ENCODE measurements at places on chromosomes 16 and 17.
A peak's percentile ranks its signal among the peaks of the same experiment; 100 is the strongest.

DNA sequence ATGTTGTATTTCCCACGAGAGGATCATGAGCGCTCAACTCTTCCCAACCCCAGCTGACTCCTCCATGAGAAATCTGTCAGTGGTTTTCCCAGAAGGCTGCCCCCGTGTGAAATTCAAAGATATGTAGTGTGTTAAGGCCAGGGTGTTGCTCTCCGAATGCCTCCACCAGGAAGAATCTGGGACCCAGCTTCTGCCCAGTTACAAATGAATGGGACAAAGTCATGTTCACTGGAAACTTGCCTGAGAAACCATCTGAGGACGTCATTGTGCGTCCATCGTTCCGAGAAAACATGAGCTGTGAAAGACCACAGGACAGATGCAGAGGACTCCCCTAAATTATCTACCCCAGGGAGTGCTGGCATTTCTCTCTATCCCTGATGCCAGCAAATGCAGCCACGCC lies 86.0 kb downstream of the AIPL1 start:
- DNase-seq: no peak

- DNase-seq: no peak
Observed at GRCh38 chr17:29004081-29004692, 1.6 kb downstream of the SEZ6 start.

- DNase-seq: no peak
Observed at GRCh38 chr17:6170349-6170748, 100.2 kb downstream of the WSCD1 start.

GRCh38 chr16:82033006-82033405 lies 2.0 kb upstream of the HSD17B2 start:
- no peak for DNase-seq

DNA sequence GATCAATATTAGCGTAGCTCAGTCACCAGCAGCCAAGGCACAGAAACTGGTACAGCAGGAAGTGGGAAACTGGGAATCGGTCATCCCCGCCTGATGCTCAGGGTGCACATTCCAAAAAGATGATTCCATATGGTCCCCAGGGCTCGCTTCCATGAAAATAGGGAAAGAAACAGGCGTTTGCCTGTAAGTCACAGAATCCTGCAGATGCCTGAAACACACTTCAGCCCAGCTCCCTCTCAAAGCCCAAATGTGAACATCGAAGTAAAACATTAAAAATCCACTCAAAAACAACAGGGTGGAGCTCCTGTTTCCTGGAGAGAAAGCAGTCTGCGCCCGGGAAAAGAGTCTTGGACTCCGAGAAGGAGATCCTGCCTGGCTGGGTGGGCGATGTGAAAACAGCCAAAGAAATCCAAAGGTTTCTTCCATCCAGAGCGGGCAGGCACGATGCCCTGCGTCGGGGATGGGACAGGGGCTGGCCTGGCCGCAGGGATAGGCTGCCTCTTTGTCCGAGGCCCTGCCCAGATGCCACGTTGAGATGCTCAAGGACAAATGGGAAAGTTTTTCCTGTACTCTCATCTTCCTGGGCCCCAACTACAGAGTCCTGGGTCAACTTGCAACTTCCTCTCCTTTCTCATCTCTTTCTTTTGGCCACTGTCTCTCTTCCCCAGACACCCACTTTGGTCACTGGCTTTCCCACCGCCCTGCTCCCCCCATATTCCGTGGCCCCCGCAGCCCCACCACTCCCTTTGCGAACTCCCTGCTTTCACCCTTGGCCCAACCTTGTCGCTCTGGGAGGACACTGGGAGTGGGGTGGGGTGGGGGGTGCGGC lies 743 bp downstream of the WIPI1 start:
- DNase-seq: no peak

DNA sequence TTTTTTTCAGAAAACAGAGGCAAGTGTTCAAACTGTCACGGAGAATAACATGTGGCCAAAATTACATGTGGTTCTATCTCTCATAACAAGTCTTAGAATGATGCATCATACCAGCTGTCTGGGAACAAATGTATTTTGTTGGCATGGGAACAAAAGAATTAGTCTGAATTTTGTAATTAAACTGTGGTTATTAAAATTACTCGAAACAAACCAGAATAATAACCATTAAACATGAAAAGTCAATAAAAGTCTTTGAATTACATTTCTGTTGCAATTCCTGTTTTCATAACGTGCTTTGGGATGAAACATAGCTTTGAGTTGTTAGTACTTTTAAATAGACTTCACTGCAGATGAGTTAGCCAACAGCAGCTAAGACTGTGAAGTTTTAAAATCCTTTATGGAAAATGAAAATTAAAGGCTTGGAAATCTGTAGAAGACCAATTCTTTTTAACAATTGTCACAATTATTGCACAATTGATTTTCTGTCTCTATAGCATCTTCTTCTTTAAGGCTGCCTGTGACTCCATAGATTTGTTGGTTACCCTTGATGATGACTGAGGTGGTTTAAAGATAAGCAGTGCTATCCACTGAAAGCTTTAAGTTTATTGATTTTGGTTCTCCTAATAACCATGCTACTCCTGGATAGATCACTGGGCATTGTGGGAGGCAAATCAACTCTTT lies 117.9 kb upstream of the AXIN2 start:
- DNase-seq: no peak

DNA sequence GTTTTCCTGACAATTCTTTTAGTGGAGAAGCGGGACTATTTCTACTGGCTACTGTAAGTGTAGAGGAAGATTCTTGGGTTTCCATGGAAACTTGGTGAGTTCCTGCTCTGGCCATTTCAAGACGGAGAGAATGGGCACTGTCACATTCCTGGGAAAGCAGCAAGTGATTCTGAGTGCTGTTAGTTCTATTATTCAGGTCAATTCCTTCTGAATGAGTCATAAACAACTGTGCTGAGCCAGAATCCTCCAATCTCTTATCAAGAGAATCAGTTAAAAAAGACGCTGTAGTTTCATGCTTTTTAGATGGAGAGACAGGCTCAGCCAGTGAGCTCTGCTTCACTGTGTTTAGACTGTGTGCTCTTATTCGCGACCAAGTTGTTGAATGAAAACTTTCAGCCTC lies 19.6 kb downstream of the AKAP10 start:
- DNase-seq: no peak

GRCh38 chr16:27890006-27890405 lies 173.5 kb downstream of the GSG1L start:
- DNase-seq: no peak

DNA sequence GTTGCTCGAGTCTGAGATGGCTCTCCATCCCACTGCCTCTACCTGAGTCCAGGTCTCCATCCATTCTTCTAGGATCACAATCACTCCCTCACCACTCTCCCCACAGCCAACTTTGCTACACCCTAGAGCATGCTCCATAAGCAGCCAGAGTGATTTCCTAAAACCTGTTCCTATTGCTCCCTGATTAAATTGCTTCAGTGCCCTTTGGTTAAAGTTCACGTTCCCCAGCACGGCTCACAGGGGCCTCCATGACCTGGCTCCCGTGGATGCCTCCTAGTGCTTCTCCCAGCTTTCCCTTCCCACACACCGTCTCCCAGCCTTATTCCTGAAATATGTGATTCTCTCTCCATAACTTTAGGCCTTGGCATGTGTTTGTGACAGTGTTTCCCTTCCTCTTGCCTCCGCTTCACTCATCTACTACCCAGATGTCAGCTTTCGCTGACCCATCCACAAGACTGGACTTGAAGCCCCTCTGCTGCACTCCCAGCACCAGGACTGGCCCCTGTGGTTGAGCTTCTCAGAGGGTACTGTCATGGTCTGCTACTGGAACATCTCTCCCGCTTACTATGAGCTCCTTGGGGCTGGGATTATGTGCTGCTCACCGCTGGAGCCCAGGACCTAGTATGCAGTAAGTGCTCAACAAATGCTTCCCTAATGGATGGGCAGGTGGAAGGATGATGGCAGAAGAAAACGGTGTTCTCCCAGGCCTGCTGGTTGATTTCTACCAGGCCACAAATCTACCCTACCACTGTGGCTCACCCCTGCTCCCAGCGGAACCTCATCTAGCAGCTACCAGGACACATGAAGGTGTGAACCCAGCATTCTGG lies 17.9 kb downstream of the MYO18A start:
- DNase-seq: no peak

- no peak for DNase-seq
Observed at GRCh38 chr17:7632492-7632894, 2.6 kb downstream of the SHBG start.

GRCh38 chr17:80826346-80826954 lies 165.2 kb upstream of the CHMP6 start:
- DNase-seq: no peak

DNA sequence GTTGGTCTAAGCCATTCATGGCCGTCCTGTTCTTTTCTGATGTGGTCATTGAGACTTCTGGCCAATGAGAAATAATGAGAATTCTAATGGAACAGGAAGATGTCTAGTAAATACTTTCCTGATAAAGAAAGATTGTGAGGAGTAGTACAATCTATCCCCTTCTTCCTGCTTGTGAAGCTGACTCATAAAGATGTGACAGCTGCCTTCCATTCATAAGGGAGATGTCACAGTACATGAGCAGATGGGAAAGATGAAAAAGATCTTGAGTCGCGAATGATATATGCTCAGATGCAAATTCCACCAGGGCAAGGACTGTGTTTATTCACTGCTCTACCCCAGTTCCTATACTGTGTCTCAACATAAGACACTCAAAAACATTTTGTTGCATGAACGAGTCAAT lies 111.7 kb upstream of the FOXF1 start:
- no peak for DNase-seq

DNA sequence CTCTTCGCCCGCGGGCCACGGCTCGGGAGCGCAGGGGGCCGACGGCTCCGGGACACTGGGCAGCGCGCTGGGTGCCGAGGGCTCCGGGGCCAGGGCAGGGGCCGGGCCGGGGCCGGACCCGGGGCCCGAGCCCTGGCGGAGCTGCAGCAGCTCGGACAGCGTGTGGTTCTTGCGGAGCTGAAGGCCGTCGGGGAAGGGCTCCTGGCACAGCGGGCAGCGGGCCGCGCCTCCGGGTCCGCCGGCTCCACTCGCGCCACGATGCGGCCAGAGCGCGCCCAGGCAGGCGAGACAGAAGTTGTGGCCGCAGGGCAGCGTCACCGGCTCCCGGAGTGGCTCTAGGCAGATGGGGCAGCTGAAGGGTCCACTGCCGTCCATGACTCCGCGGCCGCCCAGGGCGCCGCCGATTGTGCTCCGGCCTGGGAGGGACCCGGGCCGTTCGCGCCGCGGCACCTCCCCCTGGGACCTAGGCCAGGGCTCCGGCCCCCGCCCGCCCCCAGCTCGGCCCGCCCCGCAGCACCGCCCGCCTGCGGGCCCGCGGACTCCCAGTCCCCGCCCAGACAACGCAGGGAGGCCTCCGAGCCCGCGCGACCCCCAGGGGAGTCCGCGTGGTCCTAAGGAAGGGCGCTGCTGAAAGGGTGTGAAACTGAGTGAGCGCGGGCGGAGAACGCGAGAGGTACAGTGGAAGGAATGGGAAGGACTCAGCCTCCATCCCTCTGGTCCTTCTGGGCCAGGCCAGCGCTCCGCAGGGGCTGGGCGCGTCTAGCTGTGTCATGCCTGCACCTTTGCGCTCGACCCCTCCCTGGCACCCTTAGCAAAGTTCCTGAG lies at the start of gene TRIM47:
TSS of gene TRIM47 (minus strand) at position 408 of the 825 bp plus-strand sequence. CDS start at position 375, 33 bp downstream.
- no peak for DNase-seq

DNA sequence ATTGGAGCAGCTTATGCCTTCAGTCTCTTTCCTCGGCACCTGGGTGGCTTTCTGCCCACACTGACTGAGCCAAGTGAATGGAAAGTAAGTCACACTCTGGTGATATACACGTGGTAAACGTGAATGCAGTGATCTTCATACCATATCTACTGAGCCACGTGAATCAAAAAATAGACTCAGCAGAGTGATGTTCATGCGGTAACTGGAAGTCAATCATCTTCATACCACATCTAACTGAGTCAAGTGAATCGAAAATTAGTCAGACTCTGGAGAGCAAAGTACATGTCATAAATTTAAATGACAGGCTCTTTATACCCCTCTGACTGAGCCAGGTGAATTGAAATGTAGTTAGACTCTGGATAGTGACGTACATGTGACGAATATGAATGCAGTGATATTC lies 47.1 kb upstream of the ARL4D start:
- no peak for DNase-seq

- no peak for DNase-seq
Observed at GRCh38 chr16:4862639-4863038, 15.4 kb downstream of the UBN1 start.

GRCh38 chr16:74279266-74279665 lies 17.3 kb upstream of the PSMD7 start:
- DNase-seq: no peak

- DNase-seq: peak; percentile 63
Observed at GRCh38 chr17:58504826-58505351, 9.5 kb downstream of the MTMR4 start.

GRCh38 chr17:46841561-46842379 lies 9.6 kb upstream of the WNT9B start:
- DNase-seq: no peak

- DNase-seq: peak; percentile 100
Observed at GRCh38 chr16:28950648-28951409, at the start of gene NFATC2IP. NFATC2IP (plus strand) TSS chr16:28950937; CDS start chr16:28951012, 75 bp downstream.

DNA sequence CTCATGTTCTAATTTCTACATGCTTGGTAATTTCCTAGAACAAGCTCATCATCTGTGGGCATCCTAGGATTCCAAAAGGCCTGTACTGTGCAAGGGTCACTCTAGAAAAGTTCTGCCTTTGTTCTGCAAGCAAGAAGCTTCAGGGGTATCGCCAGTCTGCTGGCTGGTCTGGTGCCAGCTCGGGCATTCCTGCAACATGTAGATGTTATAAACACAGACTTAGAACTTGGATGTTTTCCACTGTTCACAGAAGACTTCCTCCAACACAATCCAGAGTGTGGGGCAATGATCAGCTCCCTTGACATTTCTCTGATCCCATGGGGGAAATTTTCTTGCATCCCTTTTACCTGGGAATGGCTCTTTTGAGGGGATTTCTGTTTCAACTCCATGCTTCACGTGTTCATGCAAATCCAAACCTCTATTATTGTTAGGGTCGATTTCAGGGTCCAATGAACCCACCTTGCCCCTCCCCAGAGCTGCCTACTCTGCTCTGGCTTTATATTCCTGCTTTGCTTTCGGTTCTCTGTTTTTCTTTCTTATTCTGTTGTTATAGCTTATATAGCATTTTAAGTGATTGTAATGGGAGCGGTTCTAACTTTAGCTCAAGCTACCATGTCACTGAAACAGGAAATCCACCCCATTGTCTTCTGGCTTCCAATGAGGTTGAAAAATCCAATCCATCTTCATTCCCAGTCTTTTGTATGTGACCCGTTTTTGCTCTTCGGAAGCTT lies 25.3 kb downstream of the UBE2O start:
- no peak for DNase-seq

- DNase-seq: no peak
Observed at GRCh38 chr16:49365711-49366509, 7.7 kb upstream of the C16orf78 start.

DNA sequence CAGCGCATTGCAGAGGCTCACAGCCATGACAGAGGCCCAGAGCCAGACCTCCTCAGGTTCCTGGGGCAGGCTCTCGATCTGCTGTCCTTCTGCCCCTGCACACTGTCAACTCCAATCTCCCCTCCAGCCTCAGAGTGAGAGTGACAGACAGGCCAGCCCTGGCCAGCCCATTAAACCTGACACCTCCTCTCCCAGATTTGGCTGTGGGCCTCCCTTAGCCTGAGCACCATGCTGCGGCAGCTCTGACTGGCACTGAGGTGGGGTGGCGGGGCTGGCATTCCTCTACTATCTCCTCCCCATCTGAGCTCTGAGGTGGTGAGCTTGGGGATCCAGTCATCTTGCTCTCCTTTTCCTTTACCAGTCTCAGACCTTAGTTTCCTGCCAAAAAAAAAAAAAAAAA lies 15.5 kb upstream of the C1QL1 start:
- no peak for DNase-seq
